ENCODE measurements at places on chromosomes 3 and 15. TPM values are rescaled to one million over a fixed set of nuclear protein-coding genes. Genes with fewer than 3 reads are reported as not detected.

The ACTRT3 gene
- 0.49 TPM for total RNA-seq

The GMNC gene
- total RNA-seq = not detected

The DNAH1 gene
- total RNA-seq = 13.9 TPM

The TBC1D23 gene
- 23.4 TPM for total RNA-seq

The TRPM1 gene
- total RNA-seq = 0.06 TPM

The NXPE3 gene
- total RNA-seq = 20.4 TPM

The AADACL2 gene
- total RNA-seq = not detected

The UNC13C gene
- not detected for total RNA-seq
